ENCODE measurements at places on chromosomes 4 and X.

DNA sequence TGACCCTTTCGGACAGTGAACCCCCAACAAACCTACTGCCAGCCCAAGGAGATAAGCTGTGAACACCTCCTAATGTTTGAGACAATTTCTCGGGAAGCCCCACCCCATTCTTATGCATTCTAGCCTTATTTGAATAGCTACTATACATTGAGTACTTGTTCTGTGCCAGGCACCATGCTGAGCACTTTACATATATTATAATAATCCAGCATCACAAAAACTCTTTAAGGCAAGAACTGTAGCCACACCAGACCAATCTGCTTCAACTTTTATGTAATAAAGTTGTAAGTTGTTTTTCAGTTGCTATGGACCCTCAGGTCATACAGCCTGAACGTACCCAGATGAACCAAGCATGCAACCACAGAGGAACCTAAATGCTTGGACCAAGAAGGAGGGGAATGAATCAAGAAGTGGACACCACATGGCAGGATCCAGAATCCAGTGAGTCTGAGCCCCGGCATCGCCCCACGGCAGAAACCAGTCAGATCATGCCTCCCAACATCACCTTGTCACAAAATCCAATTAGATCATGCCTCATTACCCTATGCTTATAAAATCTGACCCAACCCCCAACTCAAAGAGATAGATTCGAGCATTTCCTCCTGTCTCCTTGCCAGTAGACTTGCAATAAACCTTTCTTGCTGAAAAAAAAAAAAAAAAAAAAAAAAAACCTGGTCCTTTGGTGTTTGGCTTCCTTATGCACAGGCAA, 225.0 kb downstream of the QDPR start:
- DNase-seq: no peak

- DNase-seq: no peak
Observed at GRCh38 chr4:41122775-41123174, 91.6 kb downstream of the APBB2 start.

DNA sequence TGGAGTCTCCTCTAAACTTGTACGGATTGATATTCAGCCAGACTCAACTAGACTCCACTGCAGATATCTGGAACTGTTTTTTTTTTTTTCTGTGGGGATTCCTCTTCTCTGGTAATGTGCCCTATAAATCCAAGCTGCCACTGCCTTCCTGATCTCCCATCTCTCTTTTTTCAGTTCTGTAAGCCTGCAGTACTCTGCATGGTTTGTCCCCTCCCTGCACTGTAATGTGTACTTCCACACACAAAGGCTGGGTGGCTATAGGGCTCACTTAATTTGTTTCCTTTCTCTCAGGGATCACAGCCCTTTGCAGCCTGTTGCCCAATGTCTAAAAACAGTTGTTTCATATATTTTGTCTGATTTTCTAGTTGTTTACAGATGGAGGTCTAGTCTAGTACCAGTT, 84.7 kb upstream of the RPA4 start:
- no peak for DNase-seq

GRCh38 chr4:185541251-185541727, 6.0 kb upstream of the PDLIM3 start:
- no peak for DNase-seq
